ENCODE measurements at places on chromosomes 1 and 21. TPM values are rescaled to one million over a fixed set of nuclear protein-coding genes. Genes with fewer than 3 reads are reported as not detected.

DNA sequence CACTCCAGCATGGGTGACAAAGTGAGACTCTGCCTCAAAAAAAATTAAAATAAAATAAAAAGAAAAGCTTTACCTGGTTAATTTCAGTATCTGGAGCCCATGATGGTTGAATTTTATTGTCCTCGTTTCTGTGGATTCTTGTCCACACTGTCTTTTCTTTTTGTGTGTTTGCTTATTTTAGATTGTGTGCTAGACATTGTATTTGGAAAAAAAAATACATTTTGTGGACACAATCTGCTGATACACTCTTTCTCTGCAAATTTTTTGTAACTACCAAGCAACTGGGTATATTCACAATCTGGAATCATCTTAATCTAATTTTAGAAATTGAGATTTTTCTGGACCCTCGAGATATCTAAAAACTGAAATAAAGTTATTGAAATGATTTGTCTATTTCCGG is 41.6 kb upstream of the PDE9A start:
- DNase-seq = no peak

Gene TEX38
- not detected for total RNA-seq

DNA sequence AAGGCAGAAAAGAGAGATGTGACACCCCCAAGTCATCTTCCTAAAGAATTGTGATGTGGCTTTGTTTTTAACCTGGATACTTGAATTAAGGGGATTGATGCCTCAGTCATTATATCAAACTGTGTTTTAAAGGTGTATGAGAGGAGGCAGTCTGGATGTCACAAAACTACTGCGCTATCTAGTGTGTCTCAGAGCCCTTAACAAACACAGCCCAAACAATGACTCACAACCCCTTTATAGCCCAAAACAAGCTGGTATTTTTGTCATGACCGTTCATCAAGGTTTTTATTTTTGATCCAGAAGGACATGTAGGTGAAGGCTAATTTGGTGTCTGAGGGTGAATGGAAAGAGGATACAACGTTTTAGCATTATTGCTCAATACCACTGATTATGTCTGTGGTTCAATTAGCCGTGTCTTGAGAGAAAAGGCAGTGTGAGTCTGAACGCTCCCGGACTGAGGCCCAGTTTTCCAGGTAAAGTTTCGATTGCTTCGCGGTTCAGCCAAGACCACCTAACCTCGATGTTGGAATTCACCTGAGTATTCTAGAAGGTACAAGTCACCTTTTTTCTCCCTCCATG is 71.6 kb downstream of the SGIP1 start:
- no peak for DNase-seq

GRCh38 chr1:96365076-96365475 is 356.5 kb upstream of the PTBP2 start:
- DNase-seq = no peak

- no peak for DNase-seq
These were observed 37.7 kb upstream of the COL6A1 start for GRCh38 chr21:45943630-45944540.

DNA sequence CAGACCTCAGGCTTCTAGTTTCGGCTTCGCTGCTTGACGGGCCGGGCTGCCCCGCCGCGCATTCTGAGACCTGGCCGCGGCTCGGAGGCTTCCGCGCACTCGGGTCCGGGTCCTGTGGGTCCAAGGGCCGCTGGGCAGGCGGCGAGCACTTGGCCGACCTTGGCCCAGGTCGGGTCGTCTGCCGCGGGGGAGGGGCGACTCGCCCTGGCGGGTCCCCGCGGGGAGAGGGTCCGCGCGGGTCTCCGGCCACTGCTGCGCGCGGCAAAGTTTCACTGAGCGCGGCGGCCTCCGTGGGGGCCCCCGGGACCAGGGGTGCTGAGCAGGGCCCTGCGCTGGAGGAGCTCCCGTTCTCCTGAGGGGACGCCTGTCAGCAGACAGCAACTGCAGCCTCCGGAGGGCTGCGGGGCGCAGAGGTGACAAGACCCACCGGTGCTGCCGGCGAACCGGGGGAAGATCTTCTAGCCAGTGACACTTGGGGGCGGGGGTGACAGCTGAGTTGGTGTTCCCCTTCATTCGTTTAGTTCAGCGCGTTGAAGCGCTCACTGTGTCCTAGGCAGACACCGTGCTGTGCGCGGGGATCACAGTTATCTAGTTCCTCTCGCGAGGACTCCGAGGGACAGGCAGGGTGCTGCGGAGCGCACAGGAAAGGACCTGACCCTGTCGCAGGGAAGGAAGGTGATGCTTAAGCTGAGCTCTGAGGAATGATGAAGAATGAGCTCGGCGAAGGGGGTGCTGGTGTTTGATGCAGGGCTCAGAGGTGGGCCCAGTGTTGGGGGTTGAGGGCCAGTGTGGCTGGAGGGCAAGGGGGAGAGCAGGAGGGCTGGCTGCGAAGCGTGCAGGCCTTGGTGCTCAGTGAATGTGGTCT is 725 bp downstream of the MTFR1L start:
- DNase-seq = no peak

Gene FCER1G
- total RNA-seq = 18.5 TPM

DNA sequence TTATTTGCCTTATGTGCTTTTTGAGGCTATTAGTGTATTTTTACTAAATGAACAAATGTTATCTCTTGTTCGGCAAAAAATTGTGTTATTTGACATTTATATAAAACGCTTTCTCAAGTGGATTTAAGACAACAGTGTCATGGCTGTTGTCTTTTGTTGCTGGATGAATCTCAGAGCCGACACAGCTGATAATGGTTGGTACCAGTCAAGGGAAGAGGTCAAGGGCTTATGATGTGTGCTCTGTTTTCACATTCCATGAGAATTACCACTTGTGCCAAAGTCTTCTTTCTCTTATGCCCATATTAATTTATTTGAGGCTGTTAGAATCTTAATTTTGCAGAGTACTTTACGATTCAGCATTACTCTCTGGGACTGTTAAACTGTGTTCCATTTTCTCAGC is 17.9 kb upstream of the CD101 start:
- no peak for DNase-seq

All from spinal cord (tissue), 10 donors.